ENCODE measurements at places on chromosomes 4 and X.

- no peak for DNase-seq
These were observed 9.7 kb downstream of the CLCN3 start for GRCh38 chr4:169630069-169630468.

GRCh38 chr4:76579596-76580375 is 144.8 kb downstream of the SHROOM3 start:
- DNase-seq, result peak; percentile 54

- DNase-seq, result no peak
These were observed 277.6 kb downstream of the BCOR start for GRCh38 chrX:39819921-39820849.

GRCh38 chr4:123755655-123756054 is 359.1 kb downstream of the SPRY1 start:
- no peak for DNase-seq

- no peak for DNase-seq
These were observed 481.5 kb downstream of the BCOR start for GRCh38 chrX:39616098-39616729.

DNA sequence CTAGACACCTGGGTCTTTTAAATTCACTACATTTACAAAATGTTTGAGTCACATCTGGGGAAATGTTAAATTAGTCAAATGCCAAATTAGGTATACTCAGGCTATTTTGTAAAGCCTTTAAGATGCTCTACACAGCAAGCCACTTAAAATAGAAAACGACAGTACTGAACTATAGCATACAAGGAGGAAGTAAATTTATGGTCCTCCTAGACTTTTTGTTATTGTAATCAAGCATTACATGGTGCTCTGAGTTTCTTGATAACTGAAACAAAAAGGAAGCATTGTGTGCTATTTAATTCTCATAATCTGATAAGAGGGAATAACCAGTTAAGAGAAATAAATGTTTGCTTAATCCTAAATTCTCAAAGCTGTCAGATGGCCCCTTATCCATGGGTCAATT is 46.2 kb downstream of the SLC9A7 start:
- DNase-seq, result no peak

DNA sequence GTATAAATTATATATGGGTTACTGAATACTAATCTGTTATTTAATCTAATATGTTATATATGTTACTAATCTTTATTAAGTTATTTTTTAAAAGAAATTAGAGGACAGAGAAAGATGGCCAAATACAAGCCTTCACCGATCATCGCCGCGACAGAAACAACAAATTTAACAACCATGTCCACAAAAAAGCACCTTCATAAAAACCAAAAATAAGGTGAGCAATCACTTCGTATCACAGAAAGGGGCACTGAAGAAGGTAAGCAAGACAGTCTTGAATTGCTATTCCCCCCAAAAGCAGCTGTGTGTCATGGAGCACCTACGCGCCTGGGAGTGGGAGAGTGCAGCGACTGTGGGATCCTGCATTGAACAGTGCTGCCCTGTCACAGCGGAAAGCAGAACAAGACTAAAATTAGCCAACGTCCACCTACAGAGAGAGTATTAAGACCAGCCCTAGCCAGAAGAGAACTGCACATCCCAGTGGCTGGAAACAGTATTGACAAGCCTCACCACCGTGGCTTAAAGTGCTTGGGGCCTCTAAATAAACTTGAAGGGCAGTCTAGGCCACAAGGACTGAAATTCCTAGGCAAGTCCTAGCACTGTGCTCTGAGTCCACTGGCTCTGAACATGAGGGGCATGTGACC is 38.5 kb downstream of the LRBA start:
- DNase-seq, result no peak

GRCh38 chr4:155759372-155760252 is 791 bp downstream of the GUCY1B1 start:
- no peak for DNase-seq

DNA sequence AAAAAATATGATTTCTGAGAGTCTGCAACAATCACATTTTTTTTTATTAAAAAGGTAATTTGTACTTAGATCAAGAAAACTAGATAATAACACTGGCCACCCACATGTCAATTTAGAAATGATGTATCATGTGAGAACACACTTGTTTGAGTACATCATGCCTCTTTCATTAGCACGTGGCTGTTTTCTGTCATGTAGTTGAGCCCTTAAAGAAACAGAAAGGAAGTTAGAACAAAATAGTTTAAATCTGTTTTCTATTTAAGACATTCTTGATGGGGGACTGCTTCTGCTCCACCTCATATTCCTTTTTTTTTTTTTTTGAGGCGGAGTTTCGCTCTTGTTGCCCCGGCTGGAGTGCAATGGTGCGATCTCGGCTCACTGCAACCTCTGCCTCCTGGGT is 207.5 kb downstream of the NSUN7 start:
- DNase-seq, result no peak

- no peak for DNase-seq
These were observed 89.0 kb downstream of the ELOVL6 start for GRCh38 chr4:110109455-110109854.

- DNase-seq, result no peak
These were observed 245.0 kb upstream of the GPC4 start for GRCh38 chrX:133660281-133660680.

DNA sequence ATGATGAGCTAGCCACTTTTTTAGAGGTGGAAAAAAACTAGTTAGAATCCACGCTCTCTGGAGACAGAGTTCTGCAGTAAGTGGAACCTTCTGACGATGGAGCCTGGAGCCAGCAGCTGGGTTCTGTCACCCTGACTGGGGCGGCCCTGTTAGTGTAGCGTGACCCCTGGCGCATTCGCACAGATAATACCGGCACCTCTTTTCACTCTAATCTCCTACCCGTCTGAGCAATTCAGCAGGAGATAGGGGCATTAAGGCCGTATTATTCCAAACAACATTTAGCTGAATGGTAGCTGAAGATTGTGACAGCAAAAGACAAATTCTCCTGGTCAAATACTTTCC is 292.6 kb downstream of the FBXO8 start:
- DNase-seq, result no peak

DNA sequence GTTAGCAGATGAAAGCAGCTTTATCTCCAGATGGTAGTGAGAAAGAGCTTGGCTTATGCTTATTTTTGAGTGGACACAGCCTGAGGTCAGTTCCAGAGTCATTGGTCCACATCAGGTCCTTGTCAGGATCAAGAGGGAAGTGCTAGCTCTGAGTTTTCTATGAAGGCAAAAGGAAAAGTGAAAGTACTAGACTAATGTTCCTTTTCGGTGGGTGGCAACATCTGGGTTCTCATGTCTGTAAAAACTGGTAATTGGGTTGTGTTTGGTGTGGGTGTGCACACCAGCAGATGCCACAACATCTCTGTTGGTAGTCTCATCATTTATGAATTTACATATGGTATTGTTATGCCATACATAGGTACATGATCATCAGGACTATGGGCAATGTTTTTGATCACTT is 210.5 kb downstream of the PWWP3B start:
- DNase-seq, result no peak

GRCh38 chrX:42772874-42773273 is 5.1 kb downstream of the PPP1R2C start:
- no peak for DNase-seq

- DNase-seq, result no peak
These were observed 5.7 kb upstream of the IL1RAPL1 start for GRCh38 chrX:28581522-28581921.

DNA sequence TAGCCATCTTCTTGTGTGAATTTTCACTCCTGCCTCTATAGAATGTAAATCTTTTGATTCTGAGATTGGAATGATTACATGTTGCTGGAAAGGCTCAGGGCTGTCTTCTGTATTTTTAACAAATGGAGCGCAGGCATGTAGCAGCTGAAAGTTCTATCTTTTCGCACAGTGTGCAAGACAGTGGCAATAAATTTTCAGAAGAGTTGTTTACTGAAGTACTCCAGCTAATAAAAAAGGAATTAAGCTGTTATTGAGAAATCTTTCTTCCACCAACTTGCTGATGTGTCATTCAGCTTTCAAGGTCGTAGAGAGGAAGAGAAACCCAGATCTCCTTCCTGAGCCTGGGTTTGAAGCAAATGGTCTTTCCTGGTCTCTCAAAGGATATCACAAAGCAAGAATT is 122.0 kb upstream of the PUDP start:
- DNase-seq, result no peak

DNA sequence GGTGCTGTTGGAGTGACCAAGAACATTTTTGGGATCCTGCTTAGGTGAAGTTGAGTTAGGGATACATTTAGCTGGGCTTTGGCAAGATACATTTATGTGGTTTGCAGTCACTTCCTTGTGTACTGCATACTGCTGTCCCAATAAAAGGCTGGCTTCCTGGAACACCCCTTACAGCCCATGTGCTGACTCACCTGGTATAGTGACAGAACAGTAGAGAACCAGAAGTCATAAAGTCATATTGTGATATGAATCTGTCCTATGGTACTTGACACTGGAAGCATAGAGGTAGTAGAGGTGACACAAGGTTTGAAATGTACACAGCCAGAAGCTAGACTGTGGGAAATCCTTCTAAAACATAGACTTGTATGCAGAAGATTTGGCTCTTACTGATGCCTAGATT is 55.3 kb upstream of the SLC25A43 start:
- DNase-seq, result no peak

DNA sequence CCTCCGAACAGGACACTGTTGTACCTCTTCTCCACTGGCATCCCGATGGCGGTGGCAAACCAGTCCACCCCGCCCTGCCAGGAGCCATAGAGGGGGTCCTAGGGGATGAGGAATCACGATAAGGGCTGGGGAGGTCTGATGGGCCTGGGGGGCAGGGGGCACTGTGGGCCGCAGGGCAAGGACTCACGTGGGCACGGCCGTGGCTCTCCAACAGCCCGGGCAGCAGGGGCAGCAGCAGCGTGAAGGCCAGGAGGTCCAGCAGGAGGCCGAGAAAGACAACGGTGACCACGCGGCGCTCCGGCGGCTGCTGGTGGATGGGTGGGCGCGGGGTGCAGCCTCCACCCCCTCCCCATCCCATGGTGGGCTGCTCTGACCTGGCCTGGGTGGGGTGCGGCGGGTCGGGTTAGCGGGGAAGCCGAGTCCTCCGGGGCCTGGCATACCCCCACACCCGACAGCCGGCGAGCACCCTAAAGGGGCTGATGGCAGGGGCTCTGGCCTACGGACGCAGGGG is 29.6 kb downstream of the NOP14 start:
- DNase-seq, result no peak

- peak; percentile 55 for DNase-seq
These were observed 138.0 kb downstream of the RBMX2 start for GRCh38 chrX:130539721-130540321.

- DNase-seq, result no peak
These were observed 94.7 kb upstream of the NAP1L5 start for GRCh38 chr4:88792268-88792781.

- no peak for DNase-seq
These were observed 309.7 kb downstream of the TENM3 start for GRCh38 chr4:182552948-182553347.

GRCh38 chr4:114378305-114378903 is 220.2 kb upstream of the UGT8 start:
- no peak for DNase-seq

GRCh38 chrX:67044029-67044653 is 405.3 kb upstream of the EDA2R start:
- no peak for DNase-seq

DNA sequence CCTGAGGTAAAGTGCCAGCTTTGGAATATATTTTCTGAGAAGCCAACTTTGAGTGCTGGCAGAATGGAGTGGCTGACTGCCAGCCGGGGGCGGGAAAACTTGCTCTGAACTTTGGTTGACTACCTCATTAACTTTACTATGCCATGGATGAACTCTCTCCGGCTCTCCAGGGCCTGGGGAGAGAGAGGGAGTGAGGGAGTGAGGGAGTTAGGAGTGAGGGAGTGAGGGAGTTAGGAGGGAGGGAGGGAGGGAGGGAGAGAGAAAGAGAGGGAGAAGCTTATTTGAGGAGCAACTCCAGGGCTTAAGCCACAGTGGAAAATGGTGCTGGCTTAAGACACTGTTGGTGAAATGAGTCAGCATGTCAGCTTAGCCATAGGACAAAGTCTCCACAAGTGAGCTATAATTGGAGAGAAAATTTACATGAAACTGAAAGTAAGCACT is 280.9 kb upstream of the RPS6KA3 start:
- no peak for DNase-seq

DNA sequence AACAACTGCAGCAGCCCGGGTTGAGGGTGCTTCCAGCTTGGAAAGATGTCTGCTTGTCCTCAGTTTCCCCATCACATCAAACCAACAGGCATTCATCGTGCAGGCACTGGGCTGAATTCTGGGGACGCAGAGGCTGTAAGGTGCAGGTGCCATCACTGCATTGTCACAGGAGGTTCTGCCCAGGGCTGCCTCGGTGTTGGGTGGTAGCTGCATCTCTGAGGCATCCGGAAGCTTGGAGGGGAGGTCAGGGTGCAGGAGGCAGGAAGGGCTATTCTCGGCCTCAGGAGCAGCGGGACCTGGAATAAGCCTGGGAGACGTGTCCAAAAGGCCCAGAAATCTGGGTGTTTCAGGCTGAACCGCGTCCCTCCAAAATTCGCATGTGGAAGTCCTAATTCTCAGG is 134.6 kb downstream of the HMX1 start:
- DNase-seq, result no peak

DNA sequence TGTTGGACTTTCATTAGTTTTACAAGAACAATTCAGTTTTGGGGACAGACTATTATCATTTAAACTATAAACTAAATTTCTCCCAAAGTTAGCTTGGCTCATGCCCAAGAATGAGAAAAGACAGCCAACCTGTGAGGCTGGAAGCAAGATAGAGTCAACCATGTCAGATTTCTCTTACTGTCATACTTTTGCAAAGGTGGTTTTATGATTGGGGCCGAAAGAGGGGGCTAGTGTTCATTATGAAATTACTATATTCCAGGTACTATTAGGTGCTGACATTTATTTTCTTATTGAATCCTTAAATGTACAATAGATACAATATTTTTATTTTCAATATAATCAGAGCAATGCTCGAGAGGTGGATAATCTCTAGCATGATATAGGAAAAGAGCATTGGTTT is 30.6 kb downstream of the HERC6 start:
- DNase-seq, result no peak

All from NCI-H526 (cell line).